Caudate nucleus (tissue), 63 donors: ENCODE measurements at places on chromosomes 4 and X.

DNA sequence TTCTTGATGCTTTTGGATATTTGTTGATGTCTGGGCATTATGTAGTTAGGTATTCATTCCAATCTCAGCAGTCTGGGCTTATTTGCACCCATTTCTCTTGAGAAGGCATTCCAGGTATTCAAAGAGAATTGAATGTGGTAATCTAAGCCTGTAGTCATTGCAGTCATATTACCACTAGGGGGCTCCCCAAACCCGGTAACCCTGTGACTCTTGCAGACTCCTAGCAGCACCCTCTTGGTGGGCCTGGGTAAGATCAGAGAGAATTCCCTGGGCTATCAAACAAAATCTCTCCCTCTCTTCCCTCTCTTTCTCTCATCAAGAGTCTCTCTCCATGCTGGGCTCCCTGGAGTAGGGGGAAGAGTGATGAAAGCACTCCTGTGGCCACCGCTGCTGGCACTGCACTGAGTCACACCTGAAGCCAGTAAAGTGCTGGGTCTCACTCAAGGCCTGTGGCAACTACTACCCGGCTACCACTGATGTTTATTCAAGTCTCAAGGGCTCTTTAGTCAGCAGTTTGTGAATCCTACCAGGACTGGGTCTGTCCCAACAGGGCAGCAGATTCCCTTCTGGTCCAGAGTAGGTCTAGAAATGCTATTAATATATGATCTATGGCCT is 187.7 kb upstream of the NUDT10 start:
- no peak for DNase-seq

- no peak for DNase-seq
Measured at GRCh38 chr4:152245680-152246079, 290.2 kb downstream of the FBXW7 start.

GRCh38 chr4:164087733-164088132 is 593.2 kb downstream of the TMA16 start:
- DNase-seq, result no peak

GRCh38 chr4:23853986-23854660 is 35.7 kb downstream of the PPARGC1A start:
- no peak for DNase-seq

DNA sequence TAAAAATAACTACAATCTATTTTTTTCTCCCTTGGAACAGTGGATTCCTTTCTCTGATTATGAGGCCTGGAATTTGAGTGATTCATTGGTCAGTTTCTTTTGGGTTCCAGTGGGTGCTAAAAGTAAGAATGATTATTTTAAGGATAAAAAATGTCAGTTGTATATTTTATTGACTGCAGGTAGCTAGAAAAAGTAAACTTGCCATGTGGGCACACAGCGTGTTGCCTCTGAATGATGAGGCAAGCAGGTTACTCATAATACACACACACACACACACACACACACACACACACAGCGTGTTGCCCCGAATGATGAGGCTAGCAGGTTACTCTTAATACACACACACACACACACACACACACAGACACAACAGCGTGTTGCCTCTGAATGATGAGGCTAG is 13.8 kb downstream of the GALNT7 start:
- no peak for DNase-seq

- no peak for DNase-seq
Measured at GRCh38 chr4:73730292-73730691, 10.1 kb upstream of the CXCL8 start.

DNA sequence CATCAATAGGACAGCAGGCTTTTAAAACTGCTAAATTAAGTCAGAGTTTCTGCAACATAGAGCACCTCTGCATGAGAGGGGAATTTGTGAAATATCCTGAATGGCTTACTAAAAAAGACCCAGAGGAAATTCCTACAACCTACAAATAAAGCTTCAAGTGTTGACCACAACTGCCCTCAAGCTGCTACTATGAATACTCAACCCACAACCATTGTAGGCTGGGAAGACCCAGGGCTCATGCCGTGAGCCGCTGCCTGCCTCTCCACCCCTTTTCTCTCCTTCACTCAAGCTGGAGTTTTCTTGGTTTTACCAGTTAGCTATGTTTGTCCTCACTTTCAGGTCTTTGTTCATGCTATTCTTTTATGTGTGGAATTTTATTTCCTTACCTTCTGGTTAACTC is 151.6 kb downstream of the EMCN start:
- no peak for DNase-seq

DNA sequence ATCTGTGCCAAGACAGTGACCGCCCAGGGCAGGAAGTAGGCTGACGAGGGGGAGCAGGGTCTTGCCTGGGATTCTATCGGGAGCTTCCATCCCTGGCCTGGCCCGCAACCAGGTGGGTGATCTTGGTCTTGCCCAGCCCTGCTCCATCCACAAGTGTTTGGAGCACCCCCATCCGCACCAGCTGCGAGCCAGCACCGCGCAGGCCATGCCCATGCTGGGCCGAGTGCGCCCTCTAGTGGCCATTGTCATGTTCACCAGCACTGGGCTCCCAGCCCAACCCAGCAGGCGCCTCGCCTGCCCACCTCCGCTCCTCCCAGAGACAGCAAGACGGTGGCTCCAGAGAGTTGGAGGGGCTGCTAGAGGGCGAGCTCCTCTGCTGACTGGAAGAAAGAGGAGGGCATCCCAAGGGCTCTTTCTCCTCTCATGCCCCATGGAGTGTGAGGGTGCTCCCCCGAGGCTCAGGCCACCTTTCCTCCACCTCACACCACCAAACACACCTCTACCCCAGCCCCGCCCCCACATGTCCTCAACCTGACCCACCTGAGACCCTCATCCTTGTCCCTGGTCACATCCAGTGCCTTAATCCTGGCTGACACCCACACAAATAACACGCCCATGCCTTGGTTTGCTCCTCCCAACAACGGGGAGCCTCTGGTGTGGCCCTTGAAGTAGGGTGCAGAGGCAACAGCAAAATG is 9.8 kb upstream of the ATP2B3 start:
- DNase-seq, result peak; percentile 70

- DNase-seq, result no peak
Measured at GRCh38 chr4:84718699-84719098, 135.8 kb downstream of the CDS1 start.

DNA sequence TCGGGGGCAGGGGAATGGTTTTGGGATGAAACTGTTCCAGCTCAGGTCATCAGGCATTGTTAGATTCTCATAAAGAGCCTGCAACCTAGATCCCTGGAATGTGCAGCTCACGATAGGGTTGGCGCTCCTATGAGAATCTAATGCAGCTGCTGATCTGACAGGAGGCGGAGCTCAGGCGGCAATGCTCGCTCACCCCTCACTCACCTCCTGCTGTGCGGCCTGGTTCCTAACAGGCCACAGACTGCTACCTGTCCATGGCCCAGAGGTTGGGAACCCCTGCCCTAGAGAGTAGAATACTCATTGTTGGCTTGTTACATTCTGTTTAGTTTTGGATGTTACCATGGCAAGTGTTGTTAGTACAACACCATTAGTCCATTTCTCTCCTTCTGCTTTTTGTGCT is 40.8 kb upstream of the STX18 start:
- no peak for DNase-seq

DNA sequence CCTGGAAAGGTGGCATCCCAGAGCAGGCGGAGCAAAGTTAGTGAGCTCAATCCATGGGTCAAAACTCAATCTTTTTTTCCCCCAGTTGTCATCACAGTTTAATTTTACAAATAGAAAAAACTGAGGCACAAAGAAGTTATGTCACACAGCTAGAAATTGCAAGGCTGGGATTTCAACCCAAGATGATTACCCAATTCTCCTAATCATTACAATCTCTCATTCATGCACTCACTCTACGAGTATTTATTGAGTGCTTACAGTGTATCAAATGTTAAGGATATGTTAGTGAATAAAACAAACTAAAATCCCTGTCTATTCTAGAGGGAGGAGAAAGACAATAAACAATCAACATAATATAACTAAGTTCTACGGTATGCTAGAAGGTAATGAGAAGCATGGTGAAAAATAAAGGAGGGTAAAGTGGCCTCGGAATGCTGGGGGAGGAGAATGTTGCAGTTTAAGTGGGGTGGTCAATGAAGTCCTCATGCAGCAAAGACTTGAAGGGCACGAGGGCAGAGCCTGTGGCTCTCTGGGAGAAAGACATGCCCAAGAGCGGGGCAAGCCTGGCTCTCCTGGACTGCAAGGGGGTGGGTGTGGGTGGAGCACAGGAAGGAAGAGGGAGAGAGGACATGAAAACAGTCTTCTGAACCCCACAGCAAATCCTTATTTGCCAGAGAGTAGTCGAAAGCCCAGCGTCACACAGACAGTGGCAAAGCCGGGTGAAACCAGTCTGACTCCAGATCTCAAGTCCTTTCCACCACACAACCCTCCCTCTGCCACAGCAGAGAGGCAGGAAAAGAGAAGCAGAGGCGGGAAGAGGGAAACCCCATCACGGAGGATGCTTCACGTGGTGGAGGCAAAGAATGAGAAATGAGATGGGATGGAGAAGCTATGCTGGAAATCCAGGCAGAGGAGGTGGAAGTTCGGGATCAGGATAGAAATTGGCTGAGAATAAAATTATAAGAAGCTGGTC is 48.3 kb downstream of the RAB33B start:
- DNase-seq, result no peak

DNA sequence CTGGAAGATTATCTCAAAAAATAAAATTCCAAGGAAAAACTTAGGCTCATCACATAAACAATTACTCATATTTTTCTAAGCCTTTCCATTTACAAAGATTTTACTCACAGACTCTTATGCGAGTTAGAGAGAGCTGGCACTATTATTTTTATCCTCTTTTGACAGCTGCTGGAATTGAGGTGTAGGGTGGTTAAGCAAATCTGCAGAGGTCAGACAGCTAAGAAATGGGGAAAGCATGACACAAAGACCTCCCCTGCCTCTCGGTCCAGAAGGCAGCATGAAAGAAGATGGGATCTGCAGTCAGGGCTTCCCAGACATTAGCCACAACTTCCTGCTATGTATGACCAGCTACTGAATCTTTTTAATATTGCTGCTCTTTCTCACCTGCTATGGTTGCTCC is 89.9 kb upstream of the CPEB2 start:
- DNase-seq, result no peak

DNA sequence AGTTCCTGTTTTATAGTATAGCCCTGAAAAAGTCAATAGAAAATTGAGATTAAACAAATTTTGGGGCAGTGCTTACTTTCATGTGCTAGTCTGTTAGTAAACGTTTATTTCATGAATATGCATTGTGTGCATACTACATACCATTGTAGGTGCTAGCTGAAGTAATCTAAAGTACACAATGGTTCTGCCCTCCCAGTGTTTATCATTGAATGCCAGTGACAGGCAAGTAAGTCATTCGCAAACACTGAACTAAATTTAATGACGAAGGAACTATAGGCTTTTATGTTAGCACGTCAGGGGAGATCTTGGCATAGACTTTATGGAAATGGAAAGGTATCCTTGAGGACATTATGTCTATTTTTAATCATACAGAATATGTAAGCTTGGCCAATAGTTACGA is 426.9 kb upstream of the EPHA5 start:
- DNase-seq, result no peak

- no peak for DNase-seq
Measured at GRCh38 chrX:9957743-9958142, 9.4 kb upstream of the CLDN34 start.

- peak; percentile 71 for DNase-seq
Measured at GRCh38 chr4:75630174-75630936, at the start of gene CDKL2. Gene CDKL2, minus strand, starts transcription at chr4:75630528. Its CDS starts 4,540 bp downstream, at chr4:75625988.

- DNase-seq, result no peak
Measured at GRCh38 chr4:153468587-153468986, 2.4 kb downstream of the TMEM131L start.

- no peak for DNase-seq
Measured at GRCh38 chr4:98656886-98657285, 1.5 kb downstream of the TSPAN5 start.

DNA sequence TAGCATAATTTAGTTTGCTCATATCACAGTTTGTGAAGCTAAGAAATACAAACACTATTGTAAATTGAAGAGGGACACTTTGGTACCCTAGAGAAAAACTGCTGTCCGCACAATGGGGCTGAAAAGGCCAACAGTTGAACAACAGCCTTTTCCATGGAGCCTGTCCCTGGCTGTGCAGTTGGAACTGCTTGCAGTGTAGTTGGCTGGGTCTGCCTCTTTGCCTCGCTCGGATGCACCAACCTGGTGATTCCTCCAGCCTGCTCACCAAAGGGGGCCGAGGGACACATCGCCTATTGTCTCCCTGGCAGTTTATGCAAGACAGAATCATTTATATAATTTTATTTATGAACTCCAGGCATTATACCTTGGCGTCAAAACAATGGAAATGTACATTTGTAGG is 16.5 kb upstream of the GALNT7 start:
- DNase-seq, result no peak

GRCh38 chr4:144174401-144175067 is 34.0 kb upstream of the GYPA start:
- no peak for DNase-seq

- DNase-seq, result no peak
Measured at GRCh38 chr4:47235721-47236120, 204.4 kb downstream of the GABRB1 start.

- peak; percentile 25 for DNase-seq
Measured at GRCh38 chrX:103845165-103845653, 13.2 kb upstream of the RAB9B start.

DNA sequence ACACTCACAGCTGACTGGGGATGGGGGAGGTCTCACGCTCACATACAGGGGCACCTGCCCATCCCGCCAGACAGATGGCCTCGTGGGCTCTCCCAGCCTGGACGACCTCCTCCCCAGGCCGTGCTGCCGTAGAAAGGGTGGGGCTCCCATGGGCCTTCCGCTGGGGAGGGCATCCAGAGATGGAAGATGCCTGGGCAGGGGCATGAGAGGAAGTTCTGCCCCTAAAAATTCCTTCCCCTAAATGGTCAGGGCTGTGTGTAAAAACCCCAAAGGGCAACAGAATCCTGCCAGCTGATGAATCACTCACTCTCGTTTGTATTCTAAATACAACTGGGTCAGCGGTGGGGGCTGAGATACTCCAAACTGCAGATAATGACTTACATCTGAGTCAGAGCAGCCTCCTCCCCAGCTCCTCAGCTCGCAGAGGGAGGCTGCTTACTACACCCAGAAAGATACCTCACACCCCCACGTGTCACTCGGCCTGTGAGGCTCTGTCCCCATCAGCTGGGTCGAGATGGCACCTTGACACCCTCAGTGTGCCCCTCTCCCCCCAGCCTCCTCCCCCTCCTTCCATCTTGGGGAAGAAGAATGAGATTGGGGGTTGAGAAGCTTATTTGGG is 10.1 kb downstream of the WDR1 start:
- DNase-seq, result peak; percentile 66

DNA sequence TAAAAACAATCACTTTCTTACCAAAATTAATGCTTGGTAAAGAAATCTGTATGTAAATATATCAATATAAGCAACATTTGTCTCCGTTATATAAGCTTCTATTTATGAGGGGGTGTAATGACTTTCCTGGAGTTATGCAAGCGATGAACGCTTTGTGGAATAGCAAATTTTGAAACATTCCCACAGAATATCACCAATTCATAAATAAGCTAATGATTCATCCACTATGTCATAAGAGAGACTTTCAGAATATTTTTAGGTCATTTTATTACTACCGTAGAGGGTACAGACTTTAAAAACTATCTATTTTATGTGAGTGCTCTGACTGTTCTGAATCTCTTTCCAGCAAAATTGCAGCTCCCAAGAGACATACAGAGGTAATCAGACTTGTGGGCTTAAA is 179.5 kb upstream of the FTHL17 start:
- DNase-seq, result no peak

GRCh38 chr4:5455003-5455585 is 253.3 kb downstream of the EVC2 start:
- DNase-seq, result no peak

GRCh38 chrX:109952985-109953905 is 49.7 kb upstream of the TMEM164 start:
- DNase-seq, result no peak
